SJSA1 (cell line): ENCODE measurements at places on chromosomes 2 and 18.
A peak's percentile ranks its signal among the peaks of the same experiment; 100 is the strongest.

DNA sequence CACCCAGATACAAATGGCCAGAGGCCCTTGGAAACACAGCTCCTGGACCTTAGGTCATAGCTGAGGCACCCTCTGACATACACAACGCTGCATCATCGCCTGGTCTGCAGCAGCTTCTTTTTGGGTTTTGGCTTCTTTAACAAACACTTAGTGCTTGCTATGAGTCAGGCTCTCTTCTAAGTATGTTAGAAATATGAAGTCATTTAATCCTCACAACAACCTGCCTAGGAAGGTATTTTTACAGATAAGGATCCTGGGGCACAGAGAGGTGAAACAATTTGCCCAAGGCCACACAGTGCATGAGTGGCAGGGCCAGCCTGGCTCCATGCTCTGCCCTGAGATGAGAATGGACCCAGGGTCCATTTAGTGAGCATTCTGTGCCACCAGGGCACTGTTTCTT, 96.6 kb downstream of the TMEM17 start:
- DNase-seq = no peak

GRCh38 chr2:197620133-197620532, 55.3 kb downstream of the RFTN2 start:
- DNase-seq = no peak

DNA sequence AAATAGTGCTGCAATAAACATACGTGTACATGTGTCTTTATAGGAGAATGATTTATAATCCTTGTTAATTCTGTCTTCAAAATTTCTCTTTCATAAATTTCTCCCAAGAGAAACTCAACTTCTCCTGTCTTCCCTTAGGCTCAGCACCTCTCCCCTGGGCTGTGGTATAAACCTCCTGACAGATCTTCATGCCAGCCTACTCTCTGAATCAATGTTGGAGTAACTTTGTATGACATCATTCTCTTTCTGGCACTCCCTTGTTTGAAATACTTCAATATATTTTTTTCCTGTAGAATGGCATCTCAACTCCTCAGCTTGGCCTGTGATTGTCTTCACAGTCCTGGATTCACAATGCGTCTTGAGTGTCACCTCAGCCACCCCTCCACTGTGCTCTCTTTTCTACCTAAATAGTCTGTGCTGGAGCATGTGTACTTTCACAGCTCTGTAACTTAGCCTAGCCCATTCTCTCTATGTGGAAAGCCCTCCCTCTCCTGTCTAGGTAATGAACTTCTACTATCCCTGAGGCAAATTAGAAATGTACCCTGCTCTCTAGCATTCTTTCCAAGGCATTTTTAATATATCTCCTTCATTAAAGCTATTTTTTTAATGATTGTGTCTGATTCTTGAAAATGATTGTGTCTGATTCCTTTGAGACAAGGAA, 649.9 kb upstream of the FANCL start:
- no peak for DNase-seq

DNA sequence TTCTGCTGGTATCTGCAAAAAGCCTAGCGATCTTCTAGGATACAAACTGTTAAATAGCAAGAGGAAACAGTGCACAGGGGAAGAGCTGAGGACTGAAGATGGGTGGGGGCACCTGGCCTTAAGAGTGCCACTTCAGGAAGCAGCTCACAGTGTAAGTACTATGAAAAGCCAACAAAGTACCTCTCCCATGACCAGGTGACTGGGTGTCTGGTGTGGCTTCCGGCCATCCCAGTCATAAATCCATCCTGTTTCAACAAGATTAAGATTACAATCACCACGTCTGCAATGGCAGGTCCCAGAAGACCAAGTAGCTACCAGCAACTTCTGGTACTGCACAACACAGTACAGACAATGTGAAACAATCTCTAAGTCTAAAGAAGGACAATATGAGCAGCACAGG, 15.9 kb downstream of the ERFE start:
- DNase-seq = no peak

DNA sequence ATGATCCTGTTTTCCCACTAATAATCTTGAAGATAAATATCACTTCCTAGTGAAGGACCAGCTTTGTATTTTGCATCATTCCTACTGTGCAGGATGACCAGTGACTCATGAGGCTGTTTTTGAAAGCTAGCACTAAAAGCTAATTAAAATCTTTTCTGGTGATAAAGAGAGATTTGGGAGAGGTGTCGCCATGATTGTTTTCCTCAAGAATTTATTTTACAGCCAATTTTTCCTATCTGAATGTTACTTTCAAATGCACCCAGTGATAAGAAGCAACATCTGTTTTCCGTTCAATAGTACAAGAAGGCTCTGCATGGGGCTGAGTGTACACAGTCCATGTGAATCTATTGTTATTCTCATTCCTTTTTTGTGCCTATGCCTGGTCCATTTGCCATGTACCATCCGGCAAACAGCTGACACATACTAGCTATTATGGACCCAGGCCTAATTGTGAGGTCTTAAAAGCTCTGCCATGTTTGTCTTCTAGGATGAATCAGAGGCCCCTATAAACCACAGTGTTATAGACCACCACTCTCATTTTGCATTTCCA, 28.4 kb downstream of the MEIS1 start:
- no peak for DNase-seq

- DNase-seq = peak; percentile 66
These were observed 42.9 kb upstream of the ATG16L1 start for GRCh38 chr2:233208382-233209116.

- DNase-seq = no peak
These were observed 995.6 kb upstream of the SLC39A10 start for GRCh38 chr2:194661431-194661830.

DNA sequence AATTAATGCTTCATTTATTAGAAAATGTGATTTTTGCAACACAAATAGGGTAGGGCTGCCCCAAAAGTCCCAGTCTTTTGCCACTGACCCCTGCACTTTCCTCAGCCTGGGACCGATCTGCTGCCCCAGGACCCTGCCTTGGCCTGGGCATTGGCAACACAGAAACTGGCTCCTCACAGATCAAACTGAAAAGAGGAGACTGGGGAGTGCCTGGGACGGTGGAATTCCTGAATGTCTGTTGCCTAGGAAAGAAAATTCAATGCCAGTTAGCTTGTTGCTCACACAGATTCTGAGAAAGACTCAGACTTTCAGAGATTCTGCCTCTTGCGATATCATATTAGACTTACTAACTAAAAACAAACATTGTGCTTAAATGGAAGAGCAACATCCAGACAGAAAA, 211.2 kb downstream of the VAPA start:
- DNase-seq = no peak

DNA sequence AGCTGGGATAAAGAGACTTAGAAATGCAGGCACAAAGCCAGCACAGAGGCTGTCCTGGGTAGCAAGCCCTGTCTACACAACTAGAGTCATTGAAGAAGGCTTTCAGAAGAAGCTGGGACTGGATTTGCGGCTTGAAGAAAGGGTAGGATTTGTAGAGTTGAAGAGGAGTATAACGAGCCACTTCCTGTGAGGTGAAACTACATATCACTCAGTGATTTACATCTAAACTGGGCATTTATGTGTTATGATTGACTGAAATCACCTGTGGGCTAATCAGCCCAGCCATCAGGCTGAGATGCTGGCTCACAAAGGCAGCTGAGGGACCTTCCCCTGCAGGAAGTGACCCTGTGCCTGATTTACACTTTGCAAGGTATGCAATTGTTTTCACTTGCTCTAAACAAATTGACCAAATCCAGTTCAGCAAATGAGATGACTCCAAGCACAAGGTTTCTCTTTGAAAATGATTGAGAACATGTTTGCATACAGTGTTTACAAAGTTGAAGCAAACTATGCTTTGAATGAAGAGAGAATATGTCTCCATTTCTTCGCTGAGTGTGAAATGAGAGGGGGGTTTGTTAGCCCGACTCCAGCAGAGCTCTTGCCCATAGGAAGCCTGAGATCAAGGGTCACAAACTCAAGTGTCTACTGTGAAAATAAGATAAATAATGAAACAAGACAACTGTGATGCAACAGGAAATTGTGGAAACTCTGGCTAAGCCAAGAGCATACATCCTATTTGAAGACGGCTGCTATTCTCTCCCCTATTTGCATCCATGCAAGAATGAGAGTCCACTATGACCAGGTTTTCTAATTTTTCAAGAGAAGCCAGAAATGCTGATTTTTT, 69.3 kb upstream of the HK2 start:
- no peak for DNase-seq

DNA sequence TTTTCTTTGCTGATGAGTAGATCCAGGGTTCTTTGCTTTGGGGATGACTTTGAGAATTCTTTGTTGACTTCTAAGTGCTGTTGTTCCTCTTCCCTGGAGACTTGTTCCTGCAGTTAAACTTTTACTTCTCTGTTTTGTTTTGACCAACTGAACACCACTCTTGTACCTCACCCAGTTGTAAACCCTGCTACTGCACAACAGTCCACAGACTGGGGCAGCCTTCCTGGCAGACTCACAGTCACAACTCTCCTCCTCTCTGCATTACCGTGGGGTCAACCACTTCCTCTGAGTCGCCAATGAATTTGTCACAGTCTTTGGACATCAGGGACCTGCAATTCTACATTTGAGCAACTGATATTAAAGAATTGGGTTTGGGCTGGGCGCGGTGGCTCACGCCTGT, 3.8 kb upstream of the SLC8A1 start:
- DNase-seq = no peak

DNA sequence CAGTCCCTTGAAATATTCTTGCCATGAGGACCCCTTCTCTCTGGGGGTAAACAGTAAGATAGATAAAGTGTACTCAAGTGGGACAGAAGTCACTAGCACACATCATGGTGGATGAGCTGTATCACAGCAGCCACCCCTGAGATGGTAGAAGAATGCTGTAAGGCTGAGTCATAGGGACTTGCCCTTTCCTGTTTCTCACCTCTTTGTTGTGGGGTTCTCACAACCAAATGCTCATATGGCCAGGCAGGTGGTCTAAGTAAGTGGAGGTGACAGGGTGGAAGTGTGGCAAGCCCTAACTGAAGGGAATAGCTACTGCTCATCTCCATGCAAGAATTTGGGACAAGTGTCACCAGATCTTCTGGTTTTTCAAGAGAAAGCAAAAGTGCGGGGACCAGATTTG, 202.7 kb upstream of the SLC14A2 start:
- no peak for DNase-seq
